ENCODE measurements at places on chromosomes 4 and X. TPM values are rescaled to one million over a fixed set of nuclear protein-coding genes. Genes with fewer than 3 reads are reported as not detected.

FAM236A gene
- total RNA-seq, result not detected

CT55 gene
- not detected for total RNA-seq

VEGFD gene
- 0.28 TPM for total RNA-seq

WAS gene
- 0.28 TPM for total RNA-seq

ZNF141 gene
- 12.1 TPM for total RNA-seq

INTU gene
- total RNA-seq, result 3.1 TPM

LEF1 gene
- 0.28 TPM for total RNA-seq

ANXA3 gene
- 3.6 TPM for total RNA-seq

GDPD2 gene
- total RNA-seq, result under 0.01 TPM

AR gene
- 1.5 TPM for total RNA-seq

MAGEA6 gene
- total RNA-seq, result not detected

NMU gene
- not detected for total RNA-seq

TMSB15C gene
- 3.1 TPM for total RNA-seq

NPY5R gene
- under 0.01 TPM for total RNA-seq

YY2 gene
- 1.2 TPM for total RNA-seq

Measured in regular cardiac myocyte (primary cell).